ENCODE measurements at places on chromosomes 3 and 15.

GRCh38 chr3:123508178-123508577, 59.3 kb upstream of the ADCY5 start:
- no peak for DNase-seq

- DNase-seq: peak; percentile 36
Measured at GRCh38 chr15:40891810-40892446, 2.3 kb upstream of the VPS18 start.

DNA sequence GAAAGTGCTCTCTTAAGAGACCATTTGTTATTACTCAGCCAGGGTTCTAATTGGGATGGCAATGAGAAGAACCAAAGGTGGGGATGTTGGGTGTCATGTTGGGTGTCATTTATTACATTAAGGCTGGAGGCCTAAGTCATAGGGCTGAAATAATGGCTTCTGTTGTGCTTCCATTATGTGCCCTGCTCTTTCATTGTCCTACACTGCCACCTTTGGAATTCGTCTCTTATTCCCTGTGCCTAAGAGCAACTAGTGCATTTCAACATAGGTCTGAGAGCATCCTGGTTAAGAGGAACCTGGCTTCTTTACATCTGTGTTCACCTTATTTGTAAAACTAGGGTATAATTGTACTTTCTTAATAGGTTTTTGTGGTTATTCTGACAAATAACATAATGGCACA, 32.2 kb downstream of the RIOX2 start:
- DNase-seq: no peak

GRCh38 chr3:42656680-42657610, 3.4 kb downstream of the ZBTB47 start:
- no peak for DNase-seq

- no peak for DNase-seq
Measured at GRCh38 chr3:161800985-161801559, 304.5 kb downstream of the OTOL1 start.

DNA sequence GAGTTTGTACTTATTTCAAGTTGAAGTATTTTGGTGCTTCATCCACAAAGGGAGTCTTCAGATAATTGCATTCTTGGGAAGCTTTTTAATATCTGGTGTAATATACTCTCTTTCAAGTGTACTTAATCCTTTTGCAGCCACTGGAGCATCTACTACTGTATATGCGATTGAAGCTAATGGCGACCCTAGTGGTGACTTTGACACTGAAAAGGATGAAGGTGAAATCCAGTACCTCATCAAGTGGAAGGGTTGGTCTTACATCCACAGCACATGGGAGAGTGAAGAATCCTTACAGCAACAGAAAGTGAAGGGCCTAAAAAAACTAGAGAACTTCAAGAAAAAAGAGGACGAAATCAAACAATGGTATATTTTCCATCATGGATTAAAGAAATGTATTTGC, 42.6 kb downstream of the CHD2 start:
- DNase-seq: no peak

DNA sequence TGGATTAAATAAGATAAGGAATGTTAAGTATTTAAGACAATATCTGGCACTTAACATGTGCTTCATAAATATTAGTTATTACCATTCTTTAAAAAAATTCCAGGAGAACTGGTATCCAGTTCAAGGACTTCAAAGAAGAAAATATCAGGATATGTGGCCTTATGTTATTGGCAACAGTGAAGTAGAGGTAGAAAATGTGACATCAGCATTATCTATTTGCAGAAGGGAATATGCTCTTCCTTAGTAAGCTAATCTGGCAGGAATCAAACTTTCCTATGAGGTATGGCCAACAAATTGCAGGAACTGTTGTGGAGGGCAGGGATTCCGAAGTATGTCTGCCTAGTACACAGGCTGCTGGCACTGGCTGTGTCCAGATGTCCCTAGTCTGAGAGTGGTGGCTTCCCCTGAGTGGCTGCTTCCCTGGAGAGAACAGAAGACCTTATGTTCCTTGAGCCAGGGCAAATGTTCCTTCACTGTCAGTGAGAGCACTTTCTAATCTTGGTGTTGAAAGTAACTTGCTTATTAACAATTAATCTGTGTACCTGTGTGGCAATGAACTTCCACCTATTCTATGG, 351.7 kb upstream of the THRB start:
- DNase-seq: peak; percentile 38

GRCh38 chr3:1275495-1275894, 182.7 kb downstream of the CNTN6 start:
- no peak for DNase-seq

GRCh38 chr3:119350114-119350513, 55.9 kb downstream of the ARHGAP31 start:
- no peak for DNase-seq

GRCh38 chr3:16300881-16301359, 35.9 kb downstream of the OXNAD1 start:
- no peak for DNase-seq

DNA sequence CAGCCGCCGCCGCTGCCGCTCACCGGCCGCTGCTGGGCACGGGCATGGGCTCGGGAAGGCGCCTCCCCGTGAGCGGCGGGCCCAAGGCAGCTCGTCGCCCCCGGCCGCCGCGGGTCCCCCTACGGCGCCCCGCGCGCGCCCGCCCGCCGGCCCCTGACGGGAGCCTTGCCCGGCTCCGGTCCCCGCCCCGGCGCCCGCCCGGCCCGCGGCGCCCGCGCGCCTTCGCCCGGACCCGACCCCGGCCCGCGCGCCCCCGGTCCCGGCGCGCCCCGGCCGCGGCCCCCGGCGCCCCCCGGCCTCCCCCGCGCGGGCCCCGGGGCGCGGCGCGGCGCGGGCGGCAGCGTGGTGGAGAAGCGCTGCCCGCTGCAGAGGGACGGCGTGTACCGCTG, 177.7 kb downstream of the OR4M2 start:
- DNase-seq: no peak

- DNase-seq: no peak
Measured at GRCh38 chr3:155252021-155252420, 41.5 kb downstream of the STRIT1 start.

GRCh38 chr15:77068633-77069032, 2.3 kb downstream of the TSPAN3 start:
- DNase-seq: no peak

DNA sequence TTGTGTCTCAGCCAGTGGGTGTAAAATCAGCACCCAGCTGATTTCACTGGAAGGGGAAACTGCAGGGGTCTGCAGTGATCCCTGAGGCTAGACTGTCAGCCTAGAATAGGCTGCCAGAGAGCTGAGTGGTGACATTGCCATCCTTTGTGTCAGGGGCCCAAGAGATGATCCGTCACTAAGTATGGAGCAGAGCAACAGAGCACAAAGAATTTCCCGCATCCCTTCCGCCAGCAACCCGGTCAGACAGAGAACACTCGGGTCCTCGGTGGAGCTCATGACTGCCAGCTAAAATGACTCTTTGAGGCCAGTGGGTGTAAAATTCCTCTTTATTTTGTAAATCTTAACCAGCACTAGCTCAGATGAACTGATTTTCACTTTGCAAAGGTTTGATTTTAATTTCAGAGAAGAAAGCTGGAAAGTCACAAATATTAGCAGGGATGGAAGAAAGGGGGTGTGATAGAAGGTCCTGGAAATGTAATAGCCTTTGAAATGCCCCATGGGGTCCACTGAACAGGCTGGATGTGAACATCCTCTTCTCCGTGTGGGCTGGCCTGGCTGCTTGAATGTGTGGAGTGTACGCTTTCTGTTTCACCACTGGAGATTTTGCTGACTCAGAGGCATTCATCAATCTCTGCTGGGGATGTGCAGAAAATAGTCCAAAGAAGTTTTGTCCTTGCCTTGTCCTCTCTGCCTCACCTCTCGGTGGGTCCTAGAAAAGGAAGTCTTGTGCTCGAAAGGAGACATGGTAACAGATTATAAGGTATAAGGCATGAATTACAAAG, 138.8 kb downstream of the SV2B start:
- no peak for DNase-seq

- no peak for DNase-seq
Measured at GRCh38 chr3:45983770-45984169, 11.9 kb downstream of the FYCO1 start.

Data from NCI-H446 (cell line).